Activated CD4-positive, alpha-beta memory T cell treated with anti-CD3 and anti-CD28 coated beads for 36 hours (primary cell): ENCODE measurements at places on chromosomes 12 and 14. TPM values are rescaled to one million over a fixed set of nuclear protein-coding genes. Genes with fewer than 3 reads are reported as not detected.

GRCh38 chr12:79891506-79892162 lies 43.3 kb downstream of the PPP1R12A start:
- DNase-seq: no peak

GRCh38 chr14:97250931-97251330 lies 453.7 kb downstream of the VRK1 start:
- no peak for DNase-seq

INHBC gene
- total RNA-seq: not detected

ARPC3 gene
- 340 TPM for total RNA-seq

EGLN3 gene
- total RNA-seq: 1.2 TPM

GRCh38 chr14:64745511-64746091 lies 41.4 kb downstream of the PLEKHG3 start:
- DNase-seq: no peak

- DNase-seq: no peak
These were observed 106.6 kb upstream of the NOS1 start for GRCh38 chr12:117468016-117468415.

- no peak for DNase-seq
These were observed 91.6 kb downstream of the HELB start for GRCh38 chr12:66393890-66394289.

TMX1 gene
- total RNA-seq: 57.1 TPM

FOXG1 gene
- not detected for total RNA-seq

BMAL2 gene
- 15.2 TPM for total RNA-seq

DNA sequence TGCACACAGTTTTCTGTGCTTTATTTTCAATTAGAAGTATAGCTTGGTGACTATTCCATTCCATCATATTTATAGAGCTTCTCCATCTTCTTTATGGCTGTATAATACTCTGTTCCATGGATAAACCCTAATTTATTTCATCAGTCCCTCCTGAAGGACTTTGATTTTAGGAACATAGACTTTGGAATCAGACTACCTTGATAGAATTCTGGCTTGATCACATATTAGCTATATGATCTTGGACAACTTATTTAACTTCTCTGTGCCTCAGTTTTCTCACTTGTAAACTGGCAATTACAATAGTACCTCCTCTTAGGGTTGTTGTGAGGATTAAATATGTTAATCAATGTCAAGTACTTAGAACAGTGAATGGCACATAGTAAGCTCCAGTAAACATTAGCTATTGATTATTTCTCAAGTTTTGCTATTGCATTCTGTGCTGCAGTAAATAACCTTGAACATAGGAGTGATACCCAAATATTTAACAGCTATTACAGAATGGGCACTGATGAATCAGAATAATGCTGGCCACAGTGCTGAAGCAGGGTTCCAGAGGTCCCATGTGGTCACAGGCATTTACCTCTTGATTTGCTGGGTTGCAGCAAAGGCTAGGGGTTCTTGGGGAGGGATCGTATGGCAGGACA lies 12.2 kb upstream of the NR1H4 start:
- DNase-seq: no peak

GRCh38 chr14:51901475-51902024 lies 41.1 kb downstream of the GNG2 start:
- no peak for DNase-seq

OAS2 gene
- total RNA-seq: 140 TPM
